ENCODE measurements at places on chromosomes 3 and 15.

DNA sequence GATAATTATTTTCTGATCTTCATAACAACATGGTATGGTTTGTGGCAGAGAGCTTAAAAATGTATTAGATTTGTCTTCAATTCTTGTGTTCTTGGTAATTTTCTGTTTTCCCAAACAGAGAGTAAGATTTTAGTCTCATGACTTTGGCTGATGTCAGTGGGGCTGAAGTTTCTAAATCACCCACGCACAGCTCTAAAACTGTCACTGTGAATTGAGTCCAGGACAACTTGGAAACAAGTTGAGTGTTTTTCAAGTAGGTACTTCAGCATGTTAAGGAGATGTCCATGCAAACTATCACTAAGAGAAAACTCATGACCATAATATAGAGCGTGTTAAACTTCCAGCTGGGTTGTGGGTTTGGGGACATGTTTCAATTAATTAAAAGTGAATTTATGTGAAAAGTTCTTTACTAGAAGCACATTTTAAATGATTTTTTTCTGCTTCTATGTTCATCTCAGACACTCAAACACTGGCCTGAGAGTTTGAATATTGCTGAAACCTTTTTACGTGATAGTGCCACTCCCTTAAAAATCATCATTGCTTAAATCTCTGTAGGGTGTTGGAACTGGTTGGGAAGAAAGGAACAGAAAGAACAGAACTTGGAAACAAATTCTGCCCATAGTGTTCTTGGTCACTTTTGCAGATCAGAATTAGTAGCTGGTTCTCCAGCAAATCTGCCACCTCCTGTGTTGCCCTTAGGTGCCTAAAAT lies 89.8 kb downstream of the KLHL25 start:
- no peak for DNase-seq

GRCh38 chr3:78690766-78691165 lies 1077.0 kb downstream of the ROBO1 start:
- DNase-seq: no peak

GRCh38 chr3:139534455-139534812 lies 5.1 kb downstream of the RBP1 start:
- DNase-seq: peak; percentile 67

GRCh38 chr15:88748081-88748480 lies 55.2 kb upstream of the ACAN start:
- no peak for DNase-seq

DNA sequence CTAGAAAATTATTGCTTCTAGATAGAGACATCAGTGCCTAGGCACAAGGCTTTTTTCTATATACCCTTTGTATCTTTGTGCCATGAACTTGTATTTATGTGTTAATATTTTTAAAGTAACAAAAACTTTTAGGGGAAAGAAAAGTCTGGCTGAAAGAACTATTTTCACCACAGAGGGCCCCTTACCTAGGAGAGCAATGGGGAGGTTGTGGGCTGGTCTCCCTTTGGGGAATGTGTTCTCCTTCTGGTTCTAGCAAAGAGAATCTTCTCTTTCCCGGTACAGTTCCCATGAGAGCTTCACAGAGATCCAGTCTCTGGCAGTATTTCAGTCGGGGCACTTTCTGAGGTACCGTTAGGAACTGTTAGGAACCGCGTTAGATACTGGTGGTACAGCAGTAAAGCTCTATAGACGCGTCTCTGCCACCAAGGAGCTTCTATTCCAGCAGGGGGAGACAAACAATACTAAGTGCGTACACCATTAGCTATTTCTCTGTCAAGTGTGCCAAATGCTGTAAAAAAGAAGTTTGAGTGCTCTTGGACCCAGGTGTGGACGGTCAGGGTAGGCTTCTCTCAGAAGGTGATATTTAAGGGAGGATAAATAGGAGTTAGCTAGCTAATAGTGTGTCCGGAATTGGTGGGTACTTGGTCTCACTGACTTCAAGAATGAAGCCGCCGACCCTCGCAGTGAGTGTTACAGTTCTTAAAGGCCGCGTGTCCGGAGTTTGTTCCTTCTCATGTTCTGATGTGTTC lies 4.6 kb upstream of the EPB42 start:
- DNase-seq: peak; percentile 57

- DNase-seq: no peak
Measured at GRCh38 chr3:109853077-109853731, 515.9 kb upstream of the DPPA4 start.

GRCh38 chr15:40112789-40113188 lies 4.1 kb upstream of the BMF start:
- DNase-seq: no peak

DNA sequence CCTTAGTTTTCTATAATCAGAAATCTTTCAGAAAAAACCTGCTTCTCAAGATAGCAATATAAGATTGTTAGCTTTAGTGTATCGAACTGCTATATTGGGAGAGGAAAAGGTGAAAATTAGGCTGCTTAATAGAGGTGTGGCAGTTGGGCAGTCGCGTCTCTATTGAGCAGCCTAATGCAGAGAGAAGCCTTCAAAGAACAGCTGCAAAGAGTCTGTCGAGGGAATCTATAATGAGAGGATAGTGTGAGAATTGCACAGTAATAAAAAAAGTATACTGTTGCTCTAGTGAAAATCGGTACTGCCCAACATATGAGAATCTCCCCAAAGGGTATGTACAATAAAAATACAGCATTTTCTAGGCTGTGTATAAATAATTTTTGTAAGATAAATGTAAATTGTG lies 184.4 kb downstream of the TCF12 start:
- DNase-seq: no peak

GRCh38 chr15:66402761-66403284 lies 16.1 kb downstream of the MAP2K1 start:
- no peak for DNase-seq

GRCh38 chr15:85361323-85361722 lies 19.1 kb upstream of the AKAP13 start:
- DNase-seq: no peak

- peak; percentile 16 for DNase-seq
Measured at GRCh38 chr3:175270866-175271265, 411.7 kb downstream of the NAALADL2 start.

DNA sequence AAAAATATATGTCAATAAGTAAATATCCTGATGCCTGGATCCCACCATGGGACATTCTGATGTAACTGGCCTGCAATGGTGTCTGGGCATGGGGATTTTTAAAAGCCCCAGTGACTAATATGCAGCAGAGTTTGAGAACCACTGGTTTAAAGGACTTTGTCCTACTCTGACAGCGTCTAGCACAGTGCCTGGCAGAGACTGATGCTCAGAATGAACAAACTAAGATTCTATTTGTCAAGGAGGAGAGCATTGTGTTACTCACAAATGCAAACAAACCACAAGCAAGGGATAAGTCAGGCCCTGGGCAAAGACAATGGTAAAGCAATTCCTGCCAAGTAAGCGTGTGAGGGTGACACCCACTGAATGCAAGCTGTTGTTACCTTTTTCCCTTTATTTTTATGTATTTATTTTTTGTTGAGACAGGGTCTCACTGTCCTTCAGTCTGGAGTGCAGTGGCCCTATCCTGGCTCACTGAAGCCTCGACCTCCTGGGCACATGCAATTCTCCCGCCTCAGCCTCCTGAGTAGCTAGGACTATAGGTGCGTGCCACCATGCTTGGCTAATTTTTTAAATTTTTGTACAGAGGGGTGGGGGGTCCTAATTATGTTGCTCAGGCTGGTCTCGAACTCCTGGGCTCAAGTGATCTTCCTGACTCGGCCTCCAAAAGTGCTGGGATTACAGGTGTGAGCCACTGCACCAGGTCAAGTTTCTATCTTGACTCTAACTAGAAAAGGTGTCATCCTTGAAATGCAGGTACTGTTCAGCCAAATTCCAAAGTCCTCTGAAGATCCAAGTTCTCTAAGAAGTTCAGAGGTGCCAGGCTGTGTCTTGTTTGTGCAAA lies 909 bp upstream of the GPD1L start:
- no peak for DNase-seq

- DNase-seq: no peak
Measured at GRCh38 chr3:175077216-175077615, 218.1 kb downstream of the NAALADL2 start.

DNA sequence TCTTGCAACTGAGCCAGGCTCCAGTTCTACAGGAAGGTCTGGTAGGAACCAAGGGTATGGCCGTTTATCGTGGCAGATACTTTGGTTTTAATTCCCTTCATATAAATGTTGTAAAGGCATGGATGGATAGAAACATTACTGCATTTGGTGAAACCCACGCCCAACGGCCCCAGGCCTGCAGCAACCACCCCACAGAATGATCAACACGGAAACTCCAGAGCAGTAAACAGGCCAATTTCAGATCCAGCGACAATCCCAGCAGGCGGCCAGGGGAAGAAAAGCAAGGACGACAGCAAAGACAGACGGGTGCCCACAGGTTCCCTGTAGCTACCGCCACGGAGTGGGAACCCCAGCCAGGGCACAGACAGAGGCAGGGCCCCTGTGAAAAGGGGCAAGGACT lies 32.6 kb upstream of the PCSK6 start:
- DNase-seq: no peak

GRCh38 chr3:126467611-126467955 lies 8.1 kb downstream of the ZXDC start:
- no peak for DNase-seq

DNA sequence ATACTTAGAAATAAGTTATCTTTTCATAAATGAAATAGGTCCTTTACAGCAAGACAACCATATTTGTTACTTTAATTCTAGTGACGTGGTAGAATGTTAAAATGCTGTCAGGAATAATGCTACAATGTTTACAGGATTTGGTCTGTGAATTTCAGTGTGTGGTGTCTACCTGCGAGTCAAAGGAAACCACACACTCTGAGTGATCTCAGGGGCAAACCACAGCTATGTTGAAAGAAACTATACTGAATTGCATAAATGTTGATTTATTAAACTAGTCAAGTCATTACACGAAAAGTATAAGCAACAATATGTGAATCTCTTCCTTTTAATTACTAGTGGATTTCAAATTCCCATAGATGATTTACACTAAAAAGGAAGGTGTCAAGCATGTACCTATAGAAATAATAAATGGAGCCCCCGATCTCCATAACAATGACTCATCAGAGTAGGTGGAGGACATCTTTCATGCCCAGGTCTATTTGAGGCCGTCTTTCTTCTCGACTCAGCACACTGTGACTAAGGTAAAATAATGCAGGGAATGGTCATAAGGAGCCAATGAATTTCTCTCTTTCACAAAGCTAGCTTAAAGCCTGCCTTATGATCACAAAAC lies 463.0 kb downstream of the ERC2 start:
- peak; percentile 61 for DNase-seq

DNA sequence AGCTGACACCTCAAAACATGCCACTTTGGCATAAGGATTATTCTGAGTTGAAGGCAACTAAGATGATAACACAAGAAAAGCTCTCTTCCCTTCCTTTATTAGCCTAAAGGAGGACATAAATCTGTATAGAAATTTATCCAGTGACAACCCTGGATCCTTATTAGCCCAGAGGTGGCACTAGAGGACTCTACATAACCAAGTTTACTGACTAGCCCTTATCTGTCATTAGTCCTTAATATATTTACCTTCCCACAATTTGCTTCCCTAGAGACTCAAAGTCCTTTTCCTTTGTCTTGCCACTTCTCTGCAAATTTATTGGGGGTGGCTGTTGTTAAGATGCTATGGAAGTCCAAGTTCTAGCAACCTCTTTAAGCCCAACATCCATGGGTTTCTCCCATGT lies 26.7 kb downstream of the CEP70 start:
- DNase-seq: no peak

- DNase-seq: no peak
Measured at GRCh38 chr3:81579744-81580143, 181.7 kb downstream of the GBE1 start.

- DNase-seq: no peak
Measured at GRCh38 chr15:65287520-65287855, 805 bp upstream of the PARP16 start.

GRCh38 chr3:28171962-28172361 lies 69.5 kb upstream of the CMC1 start:
- no peak for DNase-seq

DNA sequence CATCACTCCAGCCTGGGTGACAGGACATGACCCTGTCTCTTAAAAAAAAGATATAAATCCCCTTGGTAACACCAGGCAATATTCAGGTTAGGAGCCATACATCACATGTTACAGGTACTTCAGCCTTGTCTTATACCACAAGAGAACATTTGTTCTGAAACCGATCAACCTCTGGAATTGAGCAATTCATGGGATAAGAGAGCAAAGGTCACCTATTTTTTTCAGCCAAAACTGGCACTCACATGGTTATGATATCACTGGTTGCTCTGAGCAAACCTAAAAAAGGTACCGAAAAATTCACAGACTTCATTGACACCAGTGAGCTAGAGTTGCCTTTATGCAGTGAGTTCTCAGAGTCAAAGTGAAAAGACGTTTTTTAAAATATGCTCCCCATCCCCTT lies 9.1 kb downstream of the SPICE1 start:
- DNase-seq: no peak

DNA sequence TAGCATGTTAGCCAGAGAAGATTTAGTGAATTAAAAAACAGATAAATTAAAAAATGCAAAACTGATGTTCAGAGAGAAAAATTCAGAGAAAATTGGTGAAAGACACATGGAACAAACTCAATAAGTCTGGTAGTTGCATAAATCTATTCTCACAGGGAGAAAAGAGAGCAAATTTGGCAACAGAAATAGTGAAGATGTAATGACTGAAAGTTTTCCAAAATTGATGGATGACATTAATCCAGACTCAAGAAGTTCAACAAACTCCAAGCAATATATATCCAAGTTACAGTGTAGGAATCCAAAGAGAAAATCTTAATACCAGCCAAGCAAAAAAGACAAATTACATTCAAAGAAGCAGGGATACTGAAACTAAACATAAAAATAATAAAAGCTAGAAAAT lies 302.7 kb upstream of the ARPP21 start:
- no peak for DNase-seq

- no peak for DNase-seq
Measured at GRCh38 chr15:92079047-92079446, 225.5 kb downstream of the SLCO3A1 start.

DNA sequence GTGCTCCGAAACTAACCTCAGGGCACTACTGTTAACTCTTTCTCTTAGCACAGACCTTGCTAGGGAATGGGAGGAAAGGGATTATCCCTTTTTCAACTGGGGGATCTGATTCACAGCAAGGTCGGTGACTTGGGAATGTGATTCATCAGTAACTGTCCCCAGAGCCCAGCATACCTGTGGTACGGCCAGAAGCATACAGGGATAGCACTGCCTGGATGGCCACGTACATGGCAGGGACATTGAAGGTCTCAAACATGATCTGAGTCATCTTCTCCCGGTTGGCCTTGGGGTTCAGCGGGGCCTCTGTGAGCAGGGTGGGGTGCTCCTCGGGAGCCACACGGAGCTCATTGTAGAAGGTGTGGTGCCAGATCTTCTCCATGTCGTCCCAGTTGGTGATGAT lies 2.3 kb downstream of the ACTC1 start:
- no peak for DNase-seq

All from amniotic epithelial cell (primary cell).